T-helper 17 cell (primary cell): ENCODE measurements at places on chromosomes 13 and 19. TPM values are rescaled to one million over a fixed set of nuclear protein-coding genes. Genes with fewer than 3 reads are reported as not detected.

DNA sequence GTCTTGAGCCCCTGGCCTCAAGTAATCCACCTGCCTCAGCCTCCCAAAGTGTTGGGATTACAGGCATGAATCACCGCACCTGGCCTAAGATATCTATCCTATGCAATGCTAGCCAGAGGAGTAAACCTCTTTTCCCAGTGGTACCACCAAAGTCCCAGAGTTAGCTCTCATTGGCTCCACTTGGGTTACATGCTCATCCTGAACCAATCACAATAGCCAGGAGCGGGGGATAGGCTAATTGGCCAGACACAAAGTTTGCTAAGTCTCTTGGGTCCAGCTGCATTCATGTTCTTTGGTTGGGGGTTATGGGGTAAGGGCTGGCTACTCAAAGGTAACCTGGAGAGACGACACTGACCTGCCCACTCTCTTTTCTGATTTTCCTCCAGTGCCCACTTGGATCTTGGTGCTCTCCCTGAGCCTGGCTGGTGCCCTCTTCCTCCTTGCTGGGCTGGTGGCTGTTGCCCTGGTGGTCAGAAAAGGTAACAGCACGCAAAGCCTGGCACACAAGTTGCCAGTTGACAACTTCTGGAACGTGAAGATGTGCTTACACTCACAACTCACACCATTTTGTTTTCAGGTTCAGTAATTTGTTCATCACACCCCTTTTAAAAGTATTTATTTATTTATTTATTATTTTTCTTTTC lies 7.8 kb downstream of the C19orf38 start:
- H3K27me3 ChIP-seq, result no peaks in the 10 kb centered on the region
- DNase-seq, result no peak
- peaks cover under 1% of the 10 kb centered on the region for H3K4me1 ChIP-seq
- no peak overlapping the region for H3K27ac ChIP-seq
- no peak overlapping the region for H3K4me3 ChIP-seq

- H3K4me3 ChIP-seq, result no peak overlapping the region
- no peaks in the 10 kb centered on the region for H3K27me3 ChIP-seq
- no peaks in the 10 kb centered on the region for H3K36me3 ChIP-seq
- no peak for DNase-seq
- H3K4me1 ChIP-seq, result peaks cover 3% of the 10 kb centered on the region
- H3K27ac ChIP-seq, result peak overlapping the region; percentile 25
These were observed 49.2 kb upstream of the ATP12A start for GRCh38 chr13:24630851-24631620.

DNA sequence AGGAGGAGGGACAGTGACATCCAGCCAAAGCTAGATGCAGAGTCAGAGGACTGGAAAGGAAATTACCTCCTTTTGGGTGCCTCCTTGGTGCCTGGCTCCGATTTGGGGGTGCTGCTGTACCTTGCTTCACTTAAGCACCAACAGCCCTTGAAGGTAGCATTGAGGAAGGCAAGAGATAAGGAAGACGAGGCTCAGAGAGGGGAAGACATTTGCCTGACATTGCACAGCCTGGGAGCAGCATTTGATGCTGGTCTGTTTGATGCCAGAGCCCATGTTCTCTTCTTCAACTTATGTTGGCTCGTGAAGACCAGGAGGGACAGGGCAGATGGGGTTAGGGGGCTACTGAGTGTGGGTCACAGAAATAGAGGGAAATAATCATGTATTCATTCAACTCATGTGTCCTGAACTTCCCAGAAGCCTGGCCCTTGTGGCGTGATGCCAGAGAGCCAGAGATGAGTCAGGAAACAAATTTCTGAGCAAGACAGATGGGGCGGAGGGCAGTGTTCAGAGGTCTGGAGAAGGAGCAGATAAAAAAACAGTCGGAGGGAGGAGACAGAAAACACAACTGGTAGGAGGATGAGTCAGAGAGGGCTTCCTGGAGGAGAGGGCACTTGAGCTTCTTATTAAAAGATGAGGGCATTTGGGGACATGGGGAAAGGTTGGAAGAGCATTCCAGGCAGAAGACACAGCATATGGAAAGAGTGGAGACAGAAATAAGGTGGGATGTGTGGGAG lies 3.0 kb upstream of the C19orf81 start:
- H3K4me3 ChIP-seq, result no peak overlapping the region
- DNase-seq, result no peak
- H3K27ac ChIP-seq, result no peak overlapping the region

GRCh38 chr13:25281193-25281934 lies 5.9 kb downstream of the MTMR6 start:
- peaks cover 9% of the 10 kb centered on the region for H3K36me3 ChIP-seq
- peaks cover 61% of the 10 kb centered on the region for H3K4me1 ChIP-seq
- H3K27ac ChIP-seq, result peak overlapping the region; percentile 94

CEBPG gene
- total RNA-seq, result 22.0 TPM

- no peak for DNase-seq
- H3K27ac ChIP-seq, result no peak overlapping the region
- peak overlapping the region; percentile 51 for H3K4me3 ChIP-seq
- H3K36me3 ChIP-seq, result no peaks in the 10 kb centered on the region
These were observed 16.6 kb downstream of the POU4F1 start for GRCh38 chr13:78586706-78587105.

DNA sequence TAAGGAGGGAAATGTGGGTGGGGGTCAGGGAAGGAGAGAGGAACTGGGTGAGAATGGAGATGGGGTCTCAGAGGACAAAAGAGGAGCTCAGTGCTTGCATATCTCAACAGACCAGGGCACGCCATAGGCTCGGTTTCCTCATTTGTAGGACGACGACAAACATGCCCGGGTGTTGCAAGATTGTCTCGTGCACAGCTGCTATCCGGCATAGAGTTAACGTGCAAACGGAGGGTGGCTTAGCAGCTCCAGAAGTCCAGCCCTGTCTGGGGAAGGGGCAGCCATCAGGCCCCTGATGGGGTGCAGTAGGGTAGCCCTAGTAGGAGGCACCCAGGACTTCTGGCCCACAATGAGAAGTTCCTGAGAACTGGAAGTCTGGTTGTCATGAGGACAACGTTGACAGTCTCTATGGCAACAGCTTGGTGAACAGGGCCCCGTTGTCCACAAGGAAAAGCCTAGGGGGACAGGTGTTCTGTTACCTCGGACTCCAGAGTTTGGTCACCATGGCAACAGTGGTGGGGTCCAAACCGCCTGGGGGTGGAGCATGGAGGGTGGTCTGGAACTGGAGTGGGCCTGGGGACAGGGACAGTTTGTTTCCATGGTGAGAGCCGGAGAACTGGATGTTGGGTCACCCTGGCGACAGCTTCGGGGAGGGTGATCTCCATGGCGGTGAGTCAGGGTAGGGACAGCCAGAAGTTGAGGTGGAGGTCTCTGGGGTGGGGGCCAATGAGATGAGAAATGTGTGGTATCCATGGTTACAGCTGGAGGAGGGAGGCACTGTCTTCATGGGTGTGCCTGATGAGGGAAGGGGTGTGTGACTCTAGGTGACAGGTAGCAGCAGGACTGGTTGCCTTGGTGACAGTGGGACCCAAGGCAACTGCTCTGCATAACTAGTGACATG lies 16.8 kb downstream of the TM6SF2 start:
- peaks cover 3% of the 10 kb centered on the region for H3K36me3 ChIP-seq
- H3K4me3 ChIP-seq, result no peak overlapping the region
- no peak overlapping the region for H3K27ac ChIP-seq
- H3K4me1 ChIP-seq, result peaks cover 2% of the 10 kb centered on the region
- H3K27me3 ChIP-seq, result peaks cover 58% of the 10 kb centered on the region
